ENCODE measurements at places on chromosomes 1 and 21. TPM values are rescaled to one million over a fixed set of nuclear protein-coding genes. Genes with fewer than 3 reads are reported as not detected.
A peak's percentile ranks its signal among the peaks of the same experiment; 100 is the strongest.

NME7 gene
- total RNA-seq: 20.7 TPM

AGMAT gene
- not detected for total RNA-seq

GRCh38 chr1:151368393-151369301 lies 3.9 kb downstream of the SELENBP1 start:
- DNase-seq: no peak

DNA sequence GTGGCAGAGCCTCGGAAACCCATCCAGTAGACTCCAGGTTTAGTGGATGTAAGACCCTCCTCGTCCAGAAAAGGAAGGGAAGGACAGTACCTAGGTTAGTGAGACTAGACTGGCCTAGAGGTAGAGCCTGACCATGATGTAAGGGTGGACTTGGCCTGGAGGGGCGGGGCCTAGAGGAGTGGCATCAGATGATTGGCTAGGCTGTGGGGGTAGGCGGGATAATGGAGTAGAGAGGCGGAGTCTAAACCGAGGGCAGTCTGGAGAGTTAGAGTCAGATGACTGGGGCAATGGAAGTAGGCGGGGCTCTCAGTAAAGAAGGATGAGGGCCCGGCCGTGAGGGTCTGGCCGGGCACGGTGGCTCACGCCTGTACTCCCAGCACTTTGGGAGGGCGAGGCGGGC lies 70.1 kb downstream of the EPHB2 start:
- peak; percentile 57 for DNase-seq

DNA sequence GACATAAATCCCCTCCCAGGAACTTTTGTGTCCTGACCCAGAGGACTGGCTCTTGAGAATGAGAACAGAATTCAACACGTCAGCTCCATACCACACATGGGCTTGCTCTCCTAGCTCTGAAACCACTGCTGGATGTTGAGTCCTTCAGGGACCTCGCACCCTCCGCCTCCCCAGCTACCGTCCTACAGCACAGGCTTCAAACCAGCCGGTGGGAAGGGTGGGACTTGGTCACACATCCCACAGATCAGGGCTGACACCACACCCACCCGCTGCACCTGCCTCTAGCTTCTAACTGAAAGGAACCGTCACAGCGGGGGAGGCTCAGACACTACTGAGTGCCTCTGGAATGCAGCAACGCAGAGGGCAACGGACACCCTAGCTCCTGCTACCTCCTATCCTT lies 24.0 kb downstream of the MRAP start:
- DNase-seq: no peak

LHX8 gene
- not detected for total RNA-seq

DNA sequence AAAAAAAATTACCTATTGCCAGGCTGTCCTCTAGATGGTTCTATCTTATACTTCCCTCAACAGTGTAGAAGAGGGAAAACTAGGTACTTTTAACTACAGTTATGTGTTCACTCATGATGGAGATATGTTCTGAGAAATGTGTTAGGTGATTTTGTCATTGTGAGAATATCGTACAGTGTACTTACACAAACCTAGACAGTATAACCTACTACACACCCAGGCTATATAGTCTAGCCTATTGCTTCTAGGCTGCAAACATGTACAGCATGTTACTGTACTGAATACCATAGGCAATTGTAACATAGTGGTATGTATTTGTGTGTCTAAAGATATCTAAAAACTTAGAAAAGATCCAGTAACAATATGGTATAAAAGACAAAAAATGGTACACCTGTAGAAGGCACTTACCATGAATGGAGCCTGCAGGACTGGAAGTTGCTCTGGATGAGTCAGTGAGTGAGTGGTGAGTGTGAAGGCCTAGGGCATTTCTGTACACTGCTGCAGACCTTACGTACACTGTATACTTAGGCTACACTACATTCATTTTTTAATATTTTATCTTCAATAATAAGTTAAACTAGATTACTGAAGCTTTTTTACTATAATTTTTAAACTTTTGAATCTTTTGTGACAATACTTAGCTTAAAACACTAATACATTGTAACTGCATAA lies 13.2 kb downstream of the MGST3 start:
- no peak for DNase-seq
